ENCODE measurements at places on chromosomes 1 and 21. TPM values are rescaled to one million over a fixed set of nuclear protein-coding genes. Genes with fewer than 3 reads are reported as not detected.

- no peak for DNase-seq
Observed at GRCh38 chr1:178495741-178496409, 889 bp downstream of the CLEC20A start.

GRCh38 chr1:29785137-29785527 lies 548.8 kb downstream of the PTPRU start:
- no peak for DNase-seq

DNA sequence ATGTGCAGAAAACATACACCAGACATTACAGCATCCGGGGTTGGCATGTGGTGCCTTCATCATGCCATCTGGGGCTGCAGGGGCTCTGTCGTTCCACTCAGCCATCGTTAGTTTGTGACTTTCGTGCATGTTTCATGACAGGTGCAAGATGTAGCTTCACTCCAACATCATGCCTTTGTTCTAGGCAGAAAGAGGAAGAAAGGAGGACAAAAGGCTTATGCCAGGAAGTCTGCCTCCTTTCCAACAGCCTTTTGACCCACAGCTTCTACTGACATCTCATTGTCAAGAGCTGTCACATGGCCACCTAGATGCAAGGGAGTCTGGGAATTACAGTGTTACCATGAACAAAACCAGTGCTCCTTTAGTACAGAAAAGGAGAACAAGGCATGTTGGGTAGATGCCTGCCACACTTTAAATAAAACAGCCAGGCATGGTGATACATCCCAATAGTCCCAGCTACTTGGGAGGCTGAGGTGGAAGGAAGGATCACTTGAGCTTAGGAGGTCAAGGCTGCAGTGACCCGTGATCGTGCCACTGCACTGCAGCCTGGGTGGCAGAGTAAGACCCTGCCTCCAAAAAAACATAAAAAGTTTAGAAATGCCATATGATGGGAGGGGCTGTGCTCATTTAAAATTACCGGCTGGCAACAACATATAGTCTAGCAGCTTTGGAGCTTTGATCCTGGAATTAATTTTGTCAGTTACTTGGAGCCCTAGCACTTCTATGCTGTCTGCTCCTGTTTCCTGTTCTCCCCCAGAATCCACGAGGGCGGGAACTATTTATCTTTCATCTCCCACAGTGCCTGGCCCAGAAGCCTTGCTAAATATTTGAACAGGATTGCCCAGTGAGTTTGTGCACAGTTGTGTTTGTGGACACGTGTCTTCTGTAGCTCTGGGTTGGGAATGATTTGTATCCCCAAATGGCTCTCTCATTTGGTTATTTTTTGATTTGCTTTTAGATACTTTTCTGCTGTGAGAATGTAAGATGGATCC lies 7.4 kb downstream of the DOP1B start:
- no peak for DNase-seq

DNA sequence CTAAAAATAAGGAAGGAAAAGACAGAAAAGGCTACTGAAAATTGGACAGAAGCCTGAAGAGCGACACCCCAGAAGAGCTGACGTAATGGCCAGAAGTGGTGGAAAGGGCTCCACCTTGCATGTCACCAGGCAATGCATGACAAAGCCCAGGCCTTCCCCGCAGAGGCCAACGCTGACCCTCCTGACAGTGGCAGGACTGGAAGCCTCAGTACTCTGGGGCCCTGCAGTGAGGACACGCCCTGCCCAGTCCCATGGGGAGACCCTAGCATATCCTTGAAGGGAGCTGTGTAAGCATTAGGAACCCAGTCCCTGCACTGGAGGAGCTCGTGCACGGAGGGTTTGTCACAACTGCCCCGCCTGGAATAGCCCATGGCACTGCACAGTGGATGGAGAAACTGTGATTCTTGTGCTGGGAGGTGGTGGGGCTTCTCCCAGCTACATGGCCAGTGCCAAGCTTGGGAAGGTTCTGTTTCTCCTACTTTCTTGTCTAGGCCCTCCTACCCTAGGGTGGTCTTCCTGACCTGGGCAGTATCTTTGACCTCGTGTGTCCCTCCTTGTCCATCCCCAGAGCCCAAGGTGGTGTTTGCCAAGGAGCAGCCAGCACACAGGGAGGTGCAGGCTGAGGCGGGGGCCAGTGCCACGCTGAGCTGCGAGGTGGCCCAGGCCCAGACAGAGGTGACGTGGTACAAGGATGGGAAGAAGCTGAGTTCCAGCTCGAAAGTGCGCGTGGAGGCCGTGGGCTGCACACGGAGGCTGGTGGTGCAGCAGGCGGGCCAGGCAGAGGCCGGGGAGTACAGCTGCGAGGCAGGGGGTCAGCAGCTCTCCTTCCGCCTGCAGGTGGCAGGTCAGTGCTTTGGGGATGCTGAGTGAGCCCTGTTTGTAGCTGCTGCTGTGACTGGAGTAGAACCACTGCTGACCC lies 60.4 kb downstream of the OBSCN start:
- DNase-seq = no peak

DNA sequence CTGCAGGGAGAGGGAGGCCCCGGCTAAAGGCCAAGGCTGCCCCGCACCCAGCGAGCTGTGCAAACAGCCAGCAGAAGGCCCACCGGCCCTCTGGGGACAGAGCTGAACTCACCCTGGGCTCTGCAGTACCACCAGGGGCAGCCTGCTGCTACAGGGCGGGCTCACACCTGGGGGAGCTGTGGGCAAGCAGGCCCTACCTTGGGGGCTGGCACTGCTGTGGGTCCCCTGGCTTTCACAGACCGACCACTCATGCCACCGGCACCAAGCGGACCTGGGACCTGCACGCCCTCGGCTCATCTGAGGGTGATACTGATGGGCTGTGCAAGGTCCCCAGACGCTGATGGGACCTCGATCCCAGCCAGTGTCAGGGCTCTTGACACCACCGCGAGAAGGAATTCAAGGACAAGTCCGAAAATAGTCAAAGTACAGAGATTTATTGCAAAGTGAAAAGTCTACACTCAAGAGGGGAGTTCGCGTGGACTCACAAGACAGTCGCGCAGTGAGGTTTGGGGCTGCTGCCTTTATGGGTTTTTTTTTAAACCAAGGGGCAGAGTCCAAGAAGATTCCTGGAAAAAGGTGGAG lies 61.0 kb upstream of the ADARB1 start:
- DNase-seq = no peak

DNA sequence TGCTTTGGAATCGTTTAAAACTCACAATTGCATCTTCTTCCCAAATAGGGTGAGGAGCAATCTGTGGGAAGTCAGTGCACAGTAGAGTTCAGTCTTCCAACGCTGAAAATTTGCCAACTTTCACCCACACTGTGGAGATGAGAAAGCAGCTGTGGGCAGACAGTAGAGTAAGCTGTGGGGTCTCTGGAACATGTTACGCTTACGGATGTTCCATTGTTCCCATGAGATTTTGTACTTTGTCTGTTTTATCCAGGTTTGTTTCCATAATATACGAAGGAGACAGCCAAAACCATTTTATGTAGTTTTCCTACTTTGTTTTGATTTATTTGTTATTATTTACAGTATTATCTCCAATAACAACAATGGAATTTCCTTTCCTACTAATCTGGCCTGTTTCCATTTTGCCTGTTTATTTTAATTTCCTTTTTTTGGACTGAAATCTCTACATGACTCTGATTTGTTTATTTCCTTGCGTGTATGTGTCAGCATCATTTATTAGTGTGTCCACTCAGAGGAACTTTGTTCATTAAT lies 65.1 kb upstream of the RGL1 start:
- DNase-seq = no peak

- DNase-seq = no peak
Observed at GRCh38 chr1:67228791-67229190, 62.5 kb downstream of the IL23R start.

GRCh38 chr1:33282791-33283190 lies 26.5 kb downstream of the ZNF362 start:
- no peak for DNase-seq

CD58 gene
- total RNA-seq = 30.9 TPM

ERICH3 gene
- total RNA-seq = not detected

FAM163A gene
- 0.29 TPM for total RNA-seq

S100A13 gene
- total RNA-seq = 4.3 TPM

SYCP1 gene
- not detected for total RNA-seq

RASAL2 gene
- 0.28 TPM for total RNA-seq

GJA4 gene
- not detected for total RNA-seq

Measured in CD4-positive, alpha-beta memory T cell (primary cell).